NCI-H1417 (cell line): ENCODE measurements at places on chromosomes 5 and 9.
A peak's percentile ranks its signal among the peaks of the same experiment; 100 is the strongest.

- DNase-seq: peak; percentile 22
These were observed 36.6 kb downstream of the CTNNA1 start for GRCh38 chr5:138789771-138790242.

DNA sequence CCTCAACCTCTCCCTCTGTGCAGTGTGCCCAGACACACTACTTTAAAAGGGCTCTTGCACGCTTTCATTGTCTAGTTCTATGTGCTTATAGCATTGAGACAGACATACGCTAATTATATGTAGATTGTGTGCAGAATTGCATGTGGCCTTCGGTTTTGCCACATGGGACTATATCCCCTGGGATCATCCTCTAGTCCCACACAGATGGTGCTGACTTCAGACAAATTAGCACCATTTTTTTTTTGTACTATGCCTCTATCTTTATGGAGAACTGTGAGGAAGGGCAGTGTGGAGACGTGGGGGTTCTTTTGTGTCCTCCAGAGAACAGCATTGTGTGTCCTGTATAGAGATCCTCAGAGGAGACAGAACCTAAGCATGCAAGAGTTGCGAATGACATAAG lies 29.3 kb downstream of the PAPPA start:
- DNase-seq: no peak

DNA sequence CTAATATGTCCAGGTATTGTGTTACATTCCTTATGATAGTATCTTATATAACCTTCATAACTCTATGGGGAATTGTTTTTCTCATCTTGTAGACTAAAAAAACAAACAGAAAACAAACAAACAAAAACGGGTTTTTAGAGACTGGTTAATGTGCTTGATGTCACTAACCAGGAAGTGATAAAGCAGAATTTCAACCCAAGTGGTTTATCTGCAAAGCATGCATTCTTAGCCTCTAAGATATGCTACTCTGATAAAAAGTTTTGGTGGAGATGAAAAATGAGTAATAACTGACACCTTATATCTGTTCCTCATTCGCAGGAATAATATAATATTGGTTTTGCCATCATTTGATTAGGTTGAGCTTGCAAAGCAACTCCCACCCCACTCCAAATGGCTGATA lies 53.4 kb downstream of the PUM3 start:
- no peak for DNase-seq

- DNase-seq: no peak
These were observed 79.1 kb upstream of the OLFM1 start for GRCh38 chr9:135008416-135008815.

DNA sequence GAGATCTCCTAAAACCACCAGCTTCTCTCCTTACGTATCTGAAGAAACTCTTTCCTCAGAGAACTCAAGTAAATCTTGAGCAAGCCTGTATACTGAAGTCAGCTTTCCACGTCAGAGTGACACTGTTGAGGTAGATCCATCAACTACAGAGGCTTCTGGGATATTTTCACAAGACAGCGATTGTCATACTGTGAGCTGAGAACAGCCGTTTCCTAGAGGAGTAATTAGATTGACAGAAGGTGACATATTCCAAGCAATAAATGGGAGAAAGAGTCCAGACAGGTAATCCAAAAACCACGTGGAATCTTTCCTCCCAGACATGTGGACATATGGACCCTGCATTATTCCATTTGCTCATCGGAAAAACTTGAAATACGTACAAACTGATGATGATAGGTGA lies 117.2 kb downstream of the MEF2C start:
- DNase-seq: no peak

DNA sequence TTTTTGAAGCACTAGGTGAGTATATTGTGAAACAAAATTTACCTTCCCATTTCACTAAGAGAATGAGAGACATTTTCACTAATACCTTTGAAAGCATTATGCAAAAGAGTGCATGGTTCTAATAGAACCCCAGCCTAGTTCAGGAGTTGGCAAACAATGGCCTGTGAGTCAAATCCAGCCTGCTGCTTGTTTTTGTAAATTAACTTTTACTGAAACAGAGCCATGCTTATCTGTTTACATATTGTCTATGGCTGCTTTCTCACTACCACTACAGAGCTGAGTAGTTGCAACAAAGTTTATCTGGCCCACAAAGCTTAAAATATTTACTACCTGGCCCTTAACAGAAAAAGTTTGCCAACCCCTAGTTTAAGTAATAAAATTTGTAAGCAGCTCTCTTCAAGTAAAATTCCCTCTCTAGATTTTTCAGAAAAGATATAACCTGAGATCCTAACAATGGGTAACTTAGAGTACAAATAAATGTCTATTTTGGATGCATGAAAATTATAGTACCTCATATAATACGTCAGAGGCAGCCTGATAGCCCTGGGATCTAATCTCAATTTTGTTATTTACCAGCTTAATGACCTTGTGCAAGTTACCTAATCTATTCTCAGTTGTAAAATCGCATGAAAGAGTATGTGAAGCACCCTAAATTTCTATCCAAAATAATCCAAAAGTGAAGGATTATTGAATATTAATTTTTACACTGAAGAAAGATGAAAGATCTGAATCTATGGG lies 50.7 kb upstream of the ARL15 start:
- no peak for DNase-seq

GRCh38 chr5:77003246-77003645 lies 27.0 kb upstream of the AGGF1 start:
- no peak for DNase-seq

- DNase-seq: no peak
These were observed 107.9 kb downstream of the PHF2 start for GRCh38 chr9:93684161-93684765.

- DNase-seq: peak; percentile 83
These were observed 707 bp downstream of the PIP5K1B start for GRCh38 chr9:68705531-68706362.

- DNase-seq: no peak
These were observed 3.3 kb downstream of the REEP5 start for GRCh38 chr5:112918679-112919078.

DNA sequence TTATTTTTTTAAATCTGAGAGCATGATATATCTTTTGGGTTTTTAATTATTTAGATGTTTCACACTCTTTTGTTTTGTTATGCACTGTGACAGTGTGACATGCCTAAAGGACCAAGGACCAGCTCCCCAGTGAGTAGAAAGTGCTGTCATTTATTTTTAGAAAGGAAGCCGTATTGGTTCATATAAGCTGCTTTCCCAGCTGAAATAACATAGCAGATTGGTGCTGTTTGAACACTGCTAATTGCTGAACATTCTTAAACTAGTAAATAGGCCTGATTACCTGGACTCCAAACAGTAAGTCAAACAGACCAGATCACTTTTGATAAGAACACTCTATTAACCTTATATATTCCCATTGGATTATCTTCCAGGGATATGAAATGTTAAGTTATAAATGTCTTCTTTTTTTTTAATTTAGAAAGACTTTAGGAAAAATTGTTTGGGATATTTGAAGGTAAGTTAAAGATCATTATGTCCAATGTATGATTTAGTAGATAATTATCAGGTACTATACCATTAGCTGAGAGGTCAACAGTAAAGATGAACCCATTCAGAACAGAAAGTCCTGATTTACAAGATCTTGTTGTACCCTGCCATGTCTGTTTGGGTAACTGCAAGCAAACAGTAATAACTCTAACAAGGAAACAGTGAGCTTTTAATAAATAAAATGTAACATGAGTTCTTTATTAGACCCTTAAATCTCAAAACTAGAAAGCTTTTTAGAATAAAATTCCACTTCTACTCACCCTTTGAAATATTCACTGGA lies 27.8 kb upstream of the ELL2 start:
- peak; percentile 74 for DNase-seq

DNA sequence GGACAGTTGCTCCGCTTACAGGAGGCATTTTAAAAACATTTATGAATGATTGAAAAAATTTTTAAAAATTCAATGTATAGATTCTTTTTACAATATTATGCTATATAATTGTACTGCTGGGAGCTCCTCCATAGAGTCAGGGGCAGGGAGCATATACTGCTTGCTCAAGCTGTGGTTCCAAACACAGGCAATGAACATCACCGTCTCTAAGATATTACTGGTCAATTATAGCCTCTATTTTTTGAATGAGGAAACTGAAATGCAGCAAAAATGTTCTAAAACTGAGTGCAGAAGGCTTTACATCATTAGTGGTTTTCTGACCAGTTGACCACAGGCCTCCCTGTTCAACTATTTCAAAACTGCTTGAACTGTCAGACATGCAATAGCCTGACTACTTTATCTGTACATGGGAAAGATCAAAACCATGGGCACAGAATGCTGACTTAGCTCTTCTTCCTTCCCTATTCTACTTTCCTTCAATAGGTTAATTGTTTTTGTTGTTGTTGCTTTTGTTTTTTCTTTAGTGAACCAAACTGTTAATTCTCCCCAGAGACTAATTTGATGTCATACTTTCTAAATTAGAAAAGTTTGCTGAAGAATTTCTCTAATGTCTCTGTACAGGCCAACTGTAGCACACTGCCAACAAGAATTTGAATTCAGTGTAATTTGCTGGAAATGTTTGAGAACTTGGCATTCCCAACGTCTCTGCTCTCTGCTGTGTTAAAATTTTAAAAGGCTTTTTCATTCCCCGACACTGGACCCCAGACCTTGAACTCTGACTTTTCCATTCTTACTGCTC lies 107.6 kb upstream of the MPDZ start:
- DNase-seq: no peak

DNA sequence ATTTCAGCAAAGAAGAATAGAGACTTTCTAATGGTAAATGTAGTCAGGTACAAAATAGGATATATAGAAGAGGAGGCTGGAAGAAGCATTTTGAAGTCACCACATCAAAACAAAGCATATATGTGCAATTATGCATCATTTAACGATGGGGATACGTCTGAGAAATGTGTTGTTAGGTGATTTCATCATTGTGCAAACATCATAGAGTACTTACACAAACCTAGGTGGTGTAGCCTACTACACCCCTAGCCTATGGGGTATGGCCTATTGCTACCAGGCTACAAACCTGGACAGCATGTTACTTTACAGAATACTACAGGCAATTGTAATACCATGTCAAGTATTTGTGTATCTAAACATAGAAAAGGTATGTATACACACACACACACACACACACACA lies 28.4 kb downstream of the ELP1 start:
- DNase-seq: peak; percentile 47

- DNase-seq: peak; percentile 30
These were observed 536 bp upstream of the PPIC start for GRCh38 chr5:123037104-123037418.

- no peak for DNase-seq
These were observed 109.8 kb upstream of the SLC25A48 start for GRCh38 chr5:135724617-135725016.

DNA sequence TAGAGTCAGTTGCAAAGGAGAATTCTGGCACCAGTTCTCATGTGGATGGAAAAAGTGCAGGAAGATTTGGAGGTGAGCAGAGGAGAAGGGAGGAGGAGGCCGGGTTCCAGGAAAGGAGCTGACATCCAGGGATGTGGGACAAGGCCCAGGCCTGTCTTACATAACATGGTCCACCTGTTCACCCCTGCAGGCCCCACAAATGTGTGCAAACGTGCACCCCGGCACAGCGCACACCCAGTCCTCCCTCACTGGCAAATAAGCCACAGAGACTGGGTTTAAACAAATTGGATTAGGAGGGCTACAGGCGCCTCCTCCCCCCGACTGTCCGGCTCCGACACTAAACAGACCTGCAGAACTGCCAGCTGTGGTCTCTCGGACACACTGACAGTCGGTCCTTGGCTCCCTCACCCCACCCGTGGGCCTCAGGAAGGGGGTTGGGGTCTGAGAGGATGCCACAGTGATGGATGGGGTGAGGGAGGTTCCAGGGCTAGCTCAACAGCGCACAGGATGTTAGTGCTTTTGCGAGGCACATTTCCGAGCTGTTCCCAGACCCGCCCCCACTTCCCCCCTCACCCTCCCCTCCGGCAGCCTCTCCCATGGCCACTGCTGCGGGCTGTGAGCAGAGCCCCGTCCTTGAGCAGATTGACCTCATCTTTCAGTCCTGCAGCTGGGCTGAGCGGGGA lies 43.4 kb upstream of the IL17B start:
- no peak for DNase-seq

DNA sequence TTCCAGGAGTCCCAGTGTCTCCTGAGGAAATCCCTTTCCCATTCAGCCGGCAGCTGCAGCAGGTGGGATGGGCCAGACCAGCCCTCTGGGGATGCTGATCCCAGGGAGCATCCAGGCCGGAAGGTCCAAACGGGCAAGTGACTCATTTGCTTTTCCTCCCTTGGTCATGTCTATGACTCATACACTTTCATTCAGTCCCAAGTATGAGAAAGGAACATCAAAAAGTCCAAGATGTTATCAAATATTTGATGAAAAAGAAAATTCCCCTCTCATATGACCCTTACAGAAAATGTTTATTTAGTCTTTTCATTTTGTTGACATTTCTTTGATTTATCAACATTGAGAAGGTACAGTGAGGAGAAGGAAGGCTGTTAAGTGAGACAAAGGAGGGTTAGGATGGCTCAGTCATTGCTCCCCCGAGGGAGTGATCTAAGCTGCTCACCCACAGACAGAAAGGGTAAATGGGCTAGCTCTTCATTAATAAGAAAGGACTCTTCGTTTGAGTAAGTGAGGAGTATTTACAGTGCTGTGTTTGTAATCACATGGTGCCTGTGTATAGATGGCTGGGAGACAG lies 117.6 kb upstream of the ANKRD55 start:
- peak; percentile 34 for DNase-seq

GRCh38 chr5:131268758-131269370 lies 5.0 kb downstream of the CDC42SE2 start:
- no peak for DNase-seq

DNA sequence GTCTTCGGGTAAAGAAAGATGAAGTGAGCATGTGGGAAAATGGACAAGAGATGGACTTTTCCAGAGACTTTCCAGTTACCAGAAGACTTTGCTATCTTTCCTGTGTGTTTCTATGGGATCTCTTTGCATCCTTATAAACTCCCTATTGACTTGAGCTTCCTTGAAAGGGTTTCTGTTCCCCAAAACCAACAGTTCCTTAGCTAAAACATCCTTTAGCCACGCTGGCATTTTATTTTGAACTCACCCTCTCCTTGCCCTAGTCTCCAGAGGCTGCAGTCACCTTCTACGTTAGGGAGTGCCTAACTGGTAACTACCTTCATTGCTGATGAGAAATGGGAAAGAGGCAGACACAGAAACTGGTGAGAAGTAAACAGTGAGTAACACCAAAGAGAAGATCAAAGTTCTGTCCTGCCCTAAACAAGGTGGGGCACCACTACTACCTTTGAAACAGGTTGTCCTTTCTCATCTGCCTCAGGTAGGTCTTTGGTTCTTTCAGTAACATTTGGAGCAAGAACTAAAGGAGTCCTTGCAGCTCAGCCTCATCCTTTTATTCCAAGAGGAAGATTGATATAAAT lies 402.9 kb downstream of the ENC1 start:
- no peak for DNase-seq

GRCh38 chr5:97026721-97027120 lies 90.8 kb downstream of the LNPEP start:
- DNase-seq: no peak

DNA sequence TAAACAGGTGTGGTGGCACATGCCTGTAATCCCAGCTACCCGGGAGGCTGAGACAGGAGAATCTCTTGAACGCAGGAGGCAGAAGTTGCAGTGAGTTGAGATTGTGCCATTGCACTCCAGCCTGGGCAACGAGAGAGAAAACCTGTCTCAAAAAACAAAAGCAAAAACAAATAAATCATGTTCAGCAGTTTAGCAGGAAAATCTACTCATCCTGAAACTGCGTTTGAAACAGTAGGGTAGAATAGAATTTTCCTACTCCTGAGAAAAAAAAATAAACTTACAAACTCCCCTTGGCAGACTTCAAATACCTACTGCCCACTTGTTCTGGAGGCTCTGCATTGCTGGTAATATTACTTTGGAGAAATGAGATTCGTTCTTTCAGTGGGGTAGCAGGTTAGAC lies 367.7 kb downstream of the GADD45G start:
- no peak for DNase-seq
